NCI-H187 (cell line): ENCODE measurements at places on chromosomes 6 and 20.

DNA sequence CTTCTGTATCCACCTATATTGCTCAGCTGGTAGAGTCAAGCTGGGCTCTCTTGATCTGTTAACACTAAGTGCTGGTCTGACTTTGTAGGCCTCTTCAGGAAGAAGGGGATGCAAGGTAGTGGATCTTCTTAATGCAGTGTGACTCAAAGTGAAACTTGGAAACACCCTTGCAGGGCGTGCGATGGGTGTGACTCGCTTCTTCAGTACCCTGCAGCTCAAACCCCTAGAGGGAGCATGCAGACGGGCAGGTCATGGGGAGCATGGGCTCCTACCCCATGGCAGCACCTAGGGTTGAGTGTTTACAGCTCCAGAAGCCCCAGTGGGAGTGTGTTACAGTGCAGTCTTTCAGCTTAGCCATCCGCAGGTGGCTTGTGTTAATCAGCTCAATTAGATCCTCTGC lies 757 bp upstream of the SAMD3 start:
- DNase-seq: no peak

- DNase-seq: no peak
These were observed 59.2 kb downstream of the SNRNP48 start for GRCh38 chr6:7649037-7649810.

DNA sequence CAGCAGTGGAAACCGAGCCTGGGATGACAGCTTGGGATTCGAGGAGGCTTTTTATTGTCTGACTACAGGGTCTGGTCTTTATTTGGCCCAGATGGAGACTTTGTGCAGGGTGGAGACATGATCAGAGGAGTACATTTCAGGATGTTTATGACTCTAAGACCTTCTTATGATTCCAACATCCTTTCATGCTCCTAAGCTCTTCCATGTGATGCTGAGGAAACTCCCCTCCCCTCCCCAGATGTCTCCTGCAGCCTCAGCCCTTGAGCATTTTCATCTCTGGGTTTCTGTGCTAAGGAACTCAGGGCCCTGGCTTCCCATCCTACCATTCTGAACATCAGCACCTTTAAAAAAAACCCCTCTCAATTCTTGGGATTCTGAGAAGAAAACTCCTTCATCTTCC lies 186.6 kb downstream of the SOX4 start:
- no peak for DNase-seq

GRCh38 chr6:128131036-128131435 lies 230.2 kb upstream of the THEMIS start:
- no peak for DNase-seq

- no peak for DNase-seq
These were observed 23.6 kb downstream of the PDSS2 start for GRCh38 chr6:107435798-107436197.

DNA sequence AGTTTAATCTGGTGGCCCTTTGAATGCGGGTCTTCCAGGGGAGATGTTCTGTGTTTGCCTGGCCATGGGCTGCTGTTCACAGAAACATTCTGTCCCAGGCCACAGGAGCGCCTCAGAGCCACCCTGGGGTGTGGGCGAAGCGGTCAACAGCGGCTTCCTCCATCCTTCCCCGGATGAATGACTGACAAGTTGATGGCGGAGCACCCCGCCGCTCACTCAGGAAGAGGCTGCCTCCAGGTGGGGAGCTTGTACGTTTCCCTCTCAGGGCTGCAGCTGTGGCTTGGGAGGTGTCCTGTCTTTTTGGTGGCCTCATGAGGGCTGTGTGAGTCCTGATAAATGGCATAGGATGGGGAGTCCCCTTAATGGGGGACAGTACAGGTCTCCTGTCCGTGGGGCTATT lies 178.4 kb downstream of the NRN1 start:
- DNase-seq: no peak

DNA sequence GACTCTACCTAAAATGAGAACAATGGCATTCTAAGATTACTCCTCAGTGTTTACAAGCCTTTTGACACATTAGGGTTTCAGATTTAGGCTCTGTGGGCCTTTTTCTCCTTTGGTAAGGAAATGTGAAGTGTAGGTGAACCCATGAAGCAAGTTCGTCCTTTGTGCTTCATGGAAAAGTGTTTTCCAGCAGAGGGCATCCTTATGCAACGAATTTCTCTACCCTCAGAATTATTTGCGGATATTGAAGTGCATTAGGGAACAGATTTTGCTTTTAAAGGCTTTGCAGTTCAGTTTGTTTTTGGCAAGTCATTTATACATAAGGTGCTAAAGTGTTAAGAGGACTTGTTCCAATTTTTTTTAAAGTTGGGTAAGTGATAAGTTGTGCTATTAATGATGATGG lies 55.7 kb upstream of the FERMT1 start:
- no peak for DNase-seq

DNA sequence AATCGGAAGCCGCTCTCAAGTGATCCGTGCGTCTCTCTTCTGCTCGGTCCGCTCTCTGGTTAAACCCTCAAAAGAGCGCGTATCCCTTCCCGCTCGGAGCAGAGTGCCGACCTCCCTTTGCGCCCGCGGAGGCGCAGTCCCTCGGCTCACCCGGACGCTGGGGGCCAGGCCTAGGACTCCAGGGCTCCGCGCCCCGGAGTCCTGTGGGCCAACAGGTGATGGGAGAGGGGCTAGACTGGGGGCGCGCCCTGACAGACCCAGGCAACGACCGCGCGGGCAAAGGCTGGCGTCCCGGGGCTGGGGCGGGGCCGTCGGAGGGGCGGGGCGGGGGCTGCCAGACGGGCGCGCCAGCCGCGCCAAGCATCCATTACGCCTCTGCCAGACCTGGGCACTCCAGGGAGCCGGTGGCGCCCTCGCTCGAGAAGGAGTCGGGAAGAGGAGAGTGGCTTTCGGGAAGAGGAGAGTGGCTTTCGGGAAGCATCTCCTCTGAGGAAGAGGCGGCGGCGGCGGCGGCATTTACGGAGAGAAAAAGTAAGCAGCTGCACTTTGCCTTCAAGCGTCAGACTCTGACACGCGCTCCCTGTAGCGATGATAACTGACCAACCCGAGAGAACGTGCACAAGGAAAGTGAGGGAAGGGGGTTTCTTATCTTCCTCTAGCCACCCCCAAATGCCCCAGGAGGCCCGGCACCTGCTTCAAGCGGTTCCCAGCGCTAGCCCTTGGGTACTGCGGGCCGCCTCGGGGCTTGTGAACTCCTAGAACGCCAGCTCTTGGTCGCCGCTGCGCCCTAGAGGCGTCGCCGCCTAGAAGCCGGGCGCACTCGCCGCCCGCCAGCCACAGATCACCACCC lies 2.6 kb downstream of the EPHA7 start:
- DNase-seq: peak; percentile 77

- no peak for DNase-seq
These were observed 230.4 kb upstream of the CST7 start for GRCh38 chr20:24718696-24719095.

GRCh38 chr6:63504777-63505384 lies 67.4 kb upstream of the LOC128125822 start:
- no peak for DNase-seq

GRCh38 chr6:80197474-80197873 lies 91.0 kb downstream of the BCKDHB start:
- no peak for DNase-seq

- DNase-seq: no peak
These were observed 100.0 kb upstream of the CITED2 start for GRCh38 chr6:139474145-139475108.

- DNase-seq: no peak
These were observed 123.5 kb downstream of the LMBRD1 start for GRCh38 chr6:69673298-69673697.

- no peak for DNase-seq
These were observed 32.6 kb upstream of the SERPINB9 start for GRCh38 chr6:2935566-2936291.

DNA sequence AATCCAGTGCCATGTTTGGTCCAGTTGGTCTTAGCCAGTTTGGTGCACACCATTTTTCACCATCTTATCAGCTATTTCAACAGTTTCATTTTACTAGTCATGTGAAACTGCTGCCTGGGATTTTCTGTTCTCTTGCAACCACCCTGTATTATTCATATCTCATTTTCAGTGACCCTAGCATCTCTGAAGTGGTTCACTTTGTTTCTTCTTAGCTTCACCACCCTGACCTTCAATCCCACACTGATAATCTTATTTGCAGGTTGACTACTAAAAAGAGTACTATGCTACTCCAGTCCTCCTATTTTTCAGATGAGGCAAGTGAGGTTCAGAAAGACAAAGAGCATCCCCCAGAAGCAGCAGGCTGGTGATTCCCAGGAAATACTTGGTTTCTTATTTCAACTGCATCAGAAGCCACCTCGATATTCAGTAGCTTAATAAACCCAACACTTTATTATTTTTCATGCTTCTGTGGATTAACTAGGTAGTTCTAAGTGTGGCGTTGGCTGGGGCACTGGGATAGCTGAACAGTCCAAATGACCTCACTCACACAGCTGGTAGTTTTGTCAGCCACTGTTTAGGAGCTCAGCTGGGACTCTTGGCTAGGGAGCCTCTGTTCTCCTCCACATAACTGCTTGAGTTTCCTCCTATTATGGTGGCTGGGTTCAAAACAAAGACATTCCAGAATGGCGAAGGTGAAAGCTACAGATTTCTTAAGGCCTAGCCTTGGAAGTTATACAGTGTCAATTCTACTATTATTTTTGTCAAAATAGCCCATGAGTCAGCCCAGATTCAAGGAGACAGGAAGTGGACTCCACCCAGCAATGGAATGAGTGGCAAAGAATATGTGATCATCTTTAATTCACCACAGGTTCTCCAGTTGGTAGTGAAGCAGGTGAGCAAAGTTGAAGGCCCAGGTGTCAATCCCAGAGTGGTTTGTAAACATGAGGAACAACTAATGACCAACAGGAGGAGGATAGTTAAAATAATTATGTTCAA lies 40.6 kb downstream of the BPIFB4 start:
- no peak for DNase-seq

GRCh38 chr6:34143884-34144580 lies 1.9 kb downstream of the GRM4 start:
- no peak for DNase-seq

- no peak for DNase-seq
These were observed 49.9 kb upstream of the GTSF1L start for GRCh38 chr20:43776691-43777090.
